ENCODE measurements at places on chromosomes 11 and 22.

- no peak for DNase-seq
Measured at GRCh38 chr22:33842006-33842354, 78.3 kb downstream of the LARGE1 start.

DNA sequence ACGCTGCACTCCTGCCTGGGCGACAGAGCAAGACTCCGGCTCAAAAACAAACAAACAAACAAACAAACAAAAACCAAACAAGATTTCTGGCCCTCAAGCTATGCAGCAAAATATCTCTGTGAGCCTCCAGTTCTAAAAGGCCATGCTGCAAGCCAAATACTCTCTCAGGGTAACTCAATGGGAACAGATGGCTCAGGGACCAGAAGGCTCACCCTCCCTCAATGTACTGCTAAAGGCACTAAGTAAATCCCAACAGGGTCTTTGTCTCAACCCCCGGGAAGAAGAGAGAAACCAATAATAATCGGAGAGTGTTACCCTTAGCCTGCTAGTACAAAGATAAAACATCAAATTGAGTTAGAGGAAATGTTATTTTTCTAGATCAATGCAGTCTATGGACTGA lies 119.7 kb upstream of the ZC3H12C start:
- DNase-seq = no peak

DNA sequence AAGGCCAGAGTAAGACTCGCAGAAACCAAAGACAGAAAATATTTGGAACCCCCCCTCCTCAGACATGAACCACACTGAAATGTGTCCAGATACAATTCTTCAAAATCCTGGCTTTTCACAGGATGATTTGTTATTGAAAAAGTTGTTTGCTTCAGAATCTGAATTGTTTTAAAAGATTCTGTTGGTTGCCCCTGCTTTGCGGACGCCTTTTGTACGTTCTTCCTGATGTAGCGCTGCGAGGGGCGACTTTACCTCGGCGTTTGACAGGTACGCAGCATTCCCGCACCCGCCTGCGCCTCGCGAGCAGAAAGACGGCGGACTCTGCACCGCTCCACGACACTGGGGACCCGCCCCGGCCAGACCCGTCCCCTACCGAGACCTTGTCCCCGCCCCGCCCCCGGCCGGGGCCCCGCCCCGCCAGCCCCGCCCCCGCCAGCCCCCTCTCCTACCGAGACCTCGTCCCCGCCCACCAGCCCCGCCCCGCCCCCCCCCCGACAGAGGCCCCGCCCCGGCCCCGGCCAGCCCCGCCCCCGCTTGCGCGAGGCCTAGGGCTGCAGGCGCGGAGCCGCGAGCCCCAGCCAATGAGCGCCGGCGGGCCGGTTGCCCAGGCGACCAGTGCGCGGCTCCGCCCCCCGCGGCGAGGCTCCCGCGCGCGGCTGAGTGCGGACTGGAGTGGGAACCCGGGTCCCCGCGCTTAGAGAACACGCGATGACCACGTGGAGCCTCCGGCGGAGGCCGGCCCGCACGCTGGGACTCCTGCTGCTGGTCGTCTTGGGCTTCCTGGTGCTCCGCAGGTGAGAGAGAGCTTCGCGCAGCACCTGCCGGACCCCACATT lies at the start of gene GLB1L2:
Gene GLB1L2, plus strand, starts transcription at position 635 of the 835 bp plus-strand sequence. Its CDS starts 74 bp downstream, at position 709.
- DNase-seq = peak; percentile 72

- no peak for DNase-seq
Measured at GRCh38 chr11:109706945-109707344, 285.0 kb downstream of the C11orf87 start.

GRCh38 chr11:69119190-69119589 lies 36.5 kb upstream of the SMIM38 start:
- no peak for DNase-seq

- peak; percentile 7 for DNase-seq
Measured at GRCh38 chr11:8338138-8338537, 74.5 kb upstream of the LMO1 start.

- no peak for DNase-seq
Measured at GRCh38 chr11:10606536-10607208, 38.2 kb upstream of the LYVE1 start.

- DNase-seq = no peak
Measured at GRCh38 chr11:57434640-57435546, 8.0 kb upstream of the SLC43A3 start.

GRCh38 chr22:36113121-36113520 lies 47.4 kb downstream of the APOL3 start:
- no peak for DNase-seq

GRCh38 chr11:123650901-123651300 lies 3.5 kb downstream of the SCN3B start:
- DNase-seq = no peak

DNA sequence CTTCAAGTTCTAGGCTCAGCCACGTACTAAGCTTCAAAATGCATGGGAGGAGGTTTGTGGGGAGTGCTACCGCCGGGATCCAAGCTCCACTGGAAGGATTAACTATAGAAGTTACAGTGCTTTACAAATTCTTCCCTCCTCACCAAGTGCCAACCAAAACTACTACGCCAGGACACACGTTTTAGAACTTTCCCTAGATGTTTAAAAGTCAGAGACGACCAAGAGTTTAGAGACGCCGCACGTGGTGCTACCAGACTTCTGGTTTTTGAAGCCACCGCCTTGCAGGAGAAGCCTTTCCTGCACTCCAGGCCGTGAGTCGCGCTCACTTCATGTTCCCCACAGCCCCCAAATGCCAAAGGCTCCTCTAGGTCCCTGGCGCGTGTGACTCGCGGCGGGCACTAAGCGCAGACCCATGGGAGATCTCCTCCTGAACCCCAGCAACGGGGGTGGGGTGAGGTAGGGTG lies 734 bp downstream of the SNU13 start:
- no peak for DNase-seq

DNA sequence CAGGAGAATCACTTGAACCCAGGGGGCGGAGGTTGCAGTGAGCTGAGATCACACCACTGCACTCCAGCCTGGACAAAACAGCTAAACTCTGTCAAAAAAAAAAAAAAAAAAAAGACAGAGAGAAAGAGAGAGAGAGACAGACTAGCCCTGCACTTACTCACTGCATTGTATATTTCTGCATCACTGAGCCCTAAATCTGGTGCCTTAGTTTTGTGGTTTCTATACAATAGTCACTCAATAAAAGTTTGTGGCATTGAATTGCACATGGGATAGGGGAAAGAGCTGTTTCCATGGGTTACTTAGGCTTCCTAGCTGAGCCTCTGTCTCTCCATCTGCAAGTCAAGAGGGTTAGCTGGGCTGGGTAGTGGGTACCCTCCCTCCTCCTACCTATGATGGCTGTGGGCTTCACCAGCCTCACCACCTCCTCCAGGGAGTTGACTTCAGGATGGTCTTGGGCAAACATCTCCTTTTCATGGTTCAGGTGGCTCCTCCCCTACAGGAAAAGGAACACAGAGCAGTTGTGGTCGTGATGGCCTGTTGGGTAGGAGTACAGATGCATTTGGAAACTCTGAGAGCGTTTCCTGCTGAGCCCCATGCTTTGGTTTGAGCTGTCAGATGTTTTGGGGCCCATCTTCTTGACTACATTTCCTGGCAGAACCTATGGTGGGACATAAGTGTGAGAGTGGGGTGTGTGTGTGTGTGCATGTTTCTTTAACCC lies 73.2 kb downstream of the CCDC81 start:
- peak; percentile 29 for DNase-seq

DNA sequence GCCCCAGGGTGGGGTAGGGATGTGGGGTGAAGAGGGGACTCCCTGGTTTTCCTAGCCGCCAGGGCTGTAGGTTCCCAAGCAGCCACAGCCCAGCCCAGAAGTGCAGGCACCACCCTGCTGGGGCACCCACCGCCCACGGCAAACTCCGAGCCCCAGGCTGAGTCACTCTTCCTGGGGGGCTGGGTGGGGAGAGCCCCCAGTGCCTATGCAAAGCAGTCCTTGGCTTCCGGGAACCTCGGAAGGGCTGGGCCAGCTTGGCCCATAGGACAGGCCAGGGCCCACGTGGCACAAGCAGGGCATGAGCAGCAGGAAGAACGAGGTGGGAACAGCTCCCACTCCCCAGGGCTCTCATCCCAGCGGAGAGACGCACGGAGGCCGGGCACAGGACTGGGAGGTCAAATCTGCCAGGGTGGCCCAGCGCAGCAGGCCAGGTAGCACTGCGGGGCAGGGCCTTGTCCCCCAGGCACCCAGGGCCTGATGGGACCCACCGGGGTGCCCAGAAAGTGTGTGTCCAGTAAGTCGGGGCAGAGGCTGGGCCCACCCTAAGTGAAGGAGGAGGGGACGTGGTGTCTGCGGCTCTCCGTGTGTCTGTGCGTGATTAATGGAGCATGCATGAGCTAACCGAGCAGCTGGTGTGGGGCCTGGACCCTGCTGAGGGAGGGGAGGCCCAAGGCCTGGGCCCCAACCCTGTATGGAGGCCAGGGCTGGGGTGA lies 4.6 kb upstream of the IL17REL start:
- peak; percentile 82 for DNase-seq

- no peak for DNase-seq
Measured at GRCh38 chr22:50305923-50306566, 1.4 kb downstream of the PLXNB2 start.

- DNase-seq = no peak
Measured at GRCh38 chr22:23159291-23159630, 14.0 kb downstream of the RAB36 start.

DNA sequence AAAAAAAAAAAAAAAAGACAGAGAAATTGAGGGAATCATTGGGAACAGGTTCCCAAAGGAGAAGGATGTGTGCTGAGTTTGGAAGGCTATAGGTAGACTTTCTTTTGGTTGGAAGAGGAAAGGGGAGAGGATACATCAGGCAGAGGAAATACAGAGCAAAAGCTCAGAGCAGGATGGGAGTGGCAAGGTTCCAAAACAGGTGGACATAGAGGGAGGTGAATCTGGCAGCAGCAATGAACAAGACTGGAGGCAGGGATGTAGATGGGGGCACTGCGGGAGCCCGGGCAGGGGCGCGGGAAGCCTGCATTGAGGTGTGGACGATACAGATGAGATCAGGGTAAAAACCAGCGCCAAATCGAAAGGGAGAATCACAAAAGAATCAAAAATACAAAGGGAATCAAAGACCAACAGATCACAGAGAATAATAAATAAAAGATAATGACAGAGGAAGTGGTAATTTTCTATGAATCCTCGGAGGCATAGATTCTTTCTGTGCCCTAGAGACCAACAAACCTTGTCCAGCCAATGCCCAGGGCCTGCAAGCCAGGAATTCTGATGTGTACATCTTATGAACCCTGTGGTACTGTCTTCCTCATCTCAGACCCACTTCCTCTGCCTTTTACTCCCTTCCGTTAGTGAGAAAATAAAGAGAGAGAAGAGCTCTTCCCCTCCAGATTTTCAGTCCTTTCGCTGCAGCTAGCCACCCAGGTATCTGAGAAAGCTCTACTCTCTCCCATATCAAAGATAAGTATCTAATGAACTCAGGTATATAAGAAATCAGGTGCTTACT lies 70.3 kb downstream of the SLC1A2 start:
- no peak for DNase-seq

DNA sequence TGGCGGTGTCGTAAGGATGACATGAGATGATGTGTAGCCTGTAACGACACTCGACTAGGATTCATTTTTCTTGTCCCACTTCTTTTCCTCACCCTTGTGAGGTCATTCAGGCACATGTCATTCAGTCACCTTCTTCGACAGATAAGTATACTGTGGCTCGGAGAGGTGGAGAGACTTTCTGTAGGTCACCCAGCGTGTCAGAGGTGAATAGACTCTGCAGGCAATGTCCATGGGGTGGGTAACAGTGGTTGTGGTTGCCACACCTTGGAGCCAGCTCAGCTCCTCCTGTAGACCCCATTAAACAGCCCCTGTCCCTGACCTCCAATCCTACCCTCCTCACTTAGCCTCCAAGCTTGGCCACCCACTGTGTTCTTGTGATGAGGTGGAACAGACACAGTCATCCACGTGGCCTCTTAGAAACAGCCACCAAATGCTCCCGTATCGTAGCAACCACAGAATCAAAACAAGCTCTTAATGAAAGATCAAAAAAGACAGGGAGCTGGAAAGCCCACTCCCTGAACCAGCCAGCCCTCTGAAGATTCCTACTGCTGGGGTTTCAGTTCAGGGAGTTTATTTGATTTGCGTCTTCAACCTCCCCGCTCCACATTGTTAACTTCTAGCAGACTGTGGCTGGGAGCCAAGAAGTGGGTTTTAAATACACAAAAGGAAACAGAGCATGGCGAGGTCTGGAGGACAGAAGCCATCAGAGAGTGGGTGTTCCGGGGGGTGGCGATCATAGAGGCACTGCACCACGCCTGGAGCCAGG lies 89.0 kb upstream of the GRK3 start:
- no peak for DNase-seq

DNA sequence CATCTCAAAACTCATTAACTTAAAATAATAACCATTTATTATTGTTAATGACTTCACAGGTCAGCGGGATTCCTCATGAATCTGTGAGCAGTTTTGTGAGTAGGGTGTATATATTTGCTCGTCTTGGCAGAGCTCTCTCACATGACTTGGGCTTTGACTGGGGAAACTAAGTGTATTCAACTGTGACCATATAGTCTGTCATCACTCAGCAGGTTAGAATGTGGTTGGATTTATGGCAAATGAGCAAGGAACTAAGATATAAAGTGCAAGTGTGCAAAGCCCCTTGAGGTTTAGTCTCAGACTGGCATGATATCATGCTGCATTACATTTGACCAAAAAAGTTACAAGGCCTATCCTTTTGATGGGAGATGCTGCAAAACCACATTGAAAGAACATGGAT lies 254.8 kb downstream of the CNTN5 start:
- DNase-seq = no peak

GRCh38 chr22:19079691-19080090 lies 42.5 kb downstream of the DGCR2 start:
- no peak for DNase-seq

DNA sequence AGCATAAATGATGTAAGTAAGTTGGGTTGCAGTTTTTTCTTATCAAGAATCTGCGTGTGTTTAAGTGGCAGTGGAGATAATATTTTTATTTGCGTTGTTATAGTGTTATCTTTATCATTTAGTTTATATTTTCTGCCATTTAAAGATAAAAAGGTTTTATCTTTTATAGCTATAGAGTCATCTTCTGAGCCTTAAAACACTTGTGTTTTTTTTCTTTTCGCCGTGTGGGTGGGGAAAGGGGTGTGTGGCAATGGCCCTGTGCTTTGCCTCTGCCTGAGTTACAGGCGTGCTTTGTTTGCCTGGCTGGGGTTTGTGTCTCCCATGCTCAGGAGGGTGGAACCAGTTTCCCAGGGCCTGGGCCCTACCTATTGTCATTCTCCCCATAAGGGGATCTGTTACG lies 16.2 kb downstream of the ARHGEF12 start:
- no peak for DNase-seq
